ENCODE measurements at places on chromosomes 7 and 10.
A peak's percentile ranks its signal among the peaks of the same experiment; 100 is the strongest.

DNA sequence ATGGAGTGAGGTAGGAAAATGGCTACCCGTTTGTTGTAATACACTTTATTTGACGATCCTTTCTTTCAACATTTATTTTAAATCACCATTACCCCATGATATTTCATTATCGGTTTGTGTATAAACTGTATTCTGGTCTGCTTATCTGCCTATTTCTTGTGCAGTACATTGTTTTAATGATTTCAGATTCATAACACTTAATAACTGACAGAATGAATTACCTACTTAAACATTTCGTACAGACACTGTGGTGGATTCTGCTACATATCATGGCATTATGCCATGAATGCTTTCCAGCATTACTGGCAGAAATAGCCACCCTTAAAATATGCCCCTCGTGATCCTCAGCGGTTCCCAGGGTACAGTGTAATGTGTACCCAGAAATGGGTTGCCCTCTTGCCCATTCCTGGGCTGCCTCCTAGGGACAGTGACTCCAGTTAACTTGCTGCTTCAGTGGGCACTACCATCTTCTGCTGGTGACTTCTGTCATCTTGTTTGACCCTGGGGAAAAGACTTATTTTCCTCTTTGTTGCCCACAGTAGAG, 74.5 kb downstream of the C1GALT1 start:
- no peak for DNase-seq

- no peak for DNase-seq
These were observed 96.2 kb downstream of the VOPP1 start for GRCh38 chr7:55475855-55476803.

- DNase-seq = no peak
These were observed 24.1 kb downstream of the WDR86 start for GRCh38 chr7:151385626-151386300.

DNA sequence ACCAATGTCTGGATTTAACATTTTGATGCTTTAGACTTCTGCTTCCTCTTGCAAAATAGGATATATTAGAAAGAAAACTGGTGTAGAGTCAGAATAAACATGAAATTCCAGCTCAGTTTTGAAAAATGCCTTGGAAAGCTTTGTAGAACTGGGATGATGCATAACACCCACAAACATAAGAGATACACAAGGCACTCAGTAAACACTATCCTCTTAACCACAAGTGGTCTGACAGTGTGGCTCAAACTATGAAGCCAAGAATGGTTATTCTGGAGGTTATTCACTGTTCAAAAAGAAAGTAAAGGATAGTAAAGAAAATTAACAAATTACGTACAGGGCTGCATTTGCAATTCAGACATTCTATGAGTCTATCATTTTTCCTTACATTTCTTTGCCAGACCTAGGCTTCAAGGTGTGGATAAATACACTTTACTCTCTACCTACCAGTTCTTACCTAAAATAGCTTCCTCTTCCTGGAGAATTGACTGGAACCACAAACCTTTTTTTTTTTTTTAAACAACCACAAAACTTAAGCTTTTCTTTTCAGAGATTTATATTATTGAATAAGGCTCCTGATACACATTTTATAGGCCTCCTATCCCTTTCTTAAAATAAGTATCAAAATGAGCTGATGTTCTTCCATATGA, 9.0 kb upstream of the RSBN1L start:
- DNase-seq = no peak

DNA sequence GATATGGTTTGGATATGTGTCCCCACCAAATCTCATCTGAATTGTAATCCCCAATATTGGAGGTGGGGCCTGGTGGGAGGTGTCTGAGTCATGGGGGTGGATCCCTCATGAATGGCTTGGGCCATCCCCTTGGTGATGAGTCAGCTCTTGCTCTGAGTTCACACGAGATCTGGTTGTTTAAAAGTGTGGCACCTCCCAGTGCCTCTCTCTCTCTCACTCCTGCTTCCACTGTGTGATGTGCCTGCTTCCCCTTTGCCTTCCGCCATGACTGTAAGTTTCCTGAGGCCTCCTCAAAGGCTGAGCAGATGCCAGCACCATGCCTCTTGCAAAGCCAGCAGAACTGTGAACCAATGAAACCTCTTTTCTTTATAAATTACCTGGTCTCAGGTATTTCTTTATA, 4.8 kb upstream of the GCK start:
- DNase-seq = peak; percentile 68

- no peak for DNase-seq
These were observed 37.6 kb downstream of the SLC37A3 start for GRCh38 chr7:140360697-140361229.

- no peak for DNase-seq
These were observed 9.6 kb downstream of the PRF1 start for GRCh38 chr10:70592746-70593512.

- DNase-seq = no peak
These were observed 542.9 kb upstream of the GALNT17 start for GRCh38 chr7:70589010-70589409.

DNA sequence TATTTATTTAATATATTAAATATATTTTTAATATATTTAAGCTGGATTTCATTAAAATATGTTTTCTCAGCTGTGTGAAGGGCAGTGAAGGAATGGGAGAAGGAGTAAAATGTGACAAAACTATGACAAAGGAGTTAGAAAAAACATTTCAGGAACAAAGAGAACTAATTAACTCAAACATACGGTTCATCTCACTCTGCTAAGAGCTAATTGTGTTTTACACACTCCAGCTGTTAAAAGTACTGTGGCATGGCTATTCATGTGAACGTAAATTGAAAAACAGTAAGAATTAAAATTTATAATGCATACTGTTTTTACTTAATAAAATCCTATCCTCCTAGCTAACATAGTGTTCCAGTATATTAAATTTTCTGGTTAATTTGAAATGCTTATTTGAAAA, 262.5 kb upstream of the GNAI1 start:
- no peak for DNase-seq

- peak; percentile 44 for DNase-seq
These were observed 307.0 kb downstream of the GATA3 start for GRCh38 chr10:8361510-8361844.

DNA sequence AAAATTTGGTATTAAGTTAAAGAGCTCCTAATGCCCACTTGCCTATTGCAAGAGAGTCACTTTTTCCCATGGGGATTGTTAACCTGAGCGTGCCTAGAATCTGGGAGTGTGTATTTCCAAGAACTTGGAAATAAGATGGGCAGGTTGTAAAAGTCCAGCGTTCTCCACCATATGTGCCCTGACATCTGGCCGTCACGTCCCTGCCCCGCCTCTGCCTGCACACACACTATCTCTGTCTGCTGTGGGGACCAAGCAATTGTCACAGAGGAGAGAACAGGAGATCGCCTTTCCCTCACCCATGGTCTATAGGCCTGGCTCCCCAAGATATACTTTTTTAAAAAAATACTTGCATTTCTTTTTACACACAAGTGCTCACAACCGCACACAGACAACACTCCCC, 396.5 kb upstream of the PFKP start:
- DNase-seq = no peak

DNA sequence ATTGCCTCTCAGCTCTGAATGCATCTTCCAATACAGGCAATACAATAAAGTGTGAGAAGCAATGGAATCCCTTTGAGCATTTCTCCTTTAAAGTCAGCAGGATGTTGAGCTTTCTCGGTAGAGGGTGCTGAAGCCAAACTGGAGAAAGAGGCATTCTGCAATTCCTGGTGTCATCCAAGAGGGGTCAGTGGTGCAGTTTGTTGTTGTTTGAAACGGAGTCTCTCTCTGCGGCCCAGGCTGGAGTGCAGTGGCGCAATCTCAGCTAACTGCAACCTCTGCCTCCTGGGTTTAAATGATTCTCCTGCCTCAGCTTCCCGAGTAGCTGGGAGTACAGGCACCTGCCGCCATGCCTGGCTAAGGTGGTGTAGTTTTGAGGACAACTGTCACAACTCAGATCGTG, 486.5 kb downstream of the CALN1 start:
- DNase-seq = no peak

- DNase-seq = no peak
These were observed 16.7 kb downstream of the INPP5A start for GRCh38 chr10:132554053-132554990.

- DNase-seq = peak; percentile 7
These were observed at the start of gene LLCFC1 for GRCh38 chr7:142939226-142939910. Gene LLCFC1 (plus strand): TSS chr7:142939484. CDS start chr7:142939622, 138 bp downstream.

GRCh38 chr7:154817224-154817896, 185.6 kb downstream of the PAXIP1 start:
- no peak for DNase-seq

- DNase-seq = peak; percentile 56
These were observed 9.6 kb upstream of the EIF3A start for GRCh38 chr10:119090026-119090795.

- DNase-seq = no peak
These were observed 817.7 kb upstream of the IGFBP3 start for GRCh38 chr7:46738796-46739195.

GRCh38 chr7:158997110-158997453, 140.7 kb downstream of the DYNC2I1 start:
- DNase-seq = no peak

DNA sequence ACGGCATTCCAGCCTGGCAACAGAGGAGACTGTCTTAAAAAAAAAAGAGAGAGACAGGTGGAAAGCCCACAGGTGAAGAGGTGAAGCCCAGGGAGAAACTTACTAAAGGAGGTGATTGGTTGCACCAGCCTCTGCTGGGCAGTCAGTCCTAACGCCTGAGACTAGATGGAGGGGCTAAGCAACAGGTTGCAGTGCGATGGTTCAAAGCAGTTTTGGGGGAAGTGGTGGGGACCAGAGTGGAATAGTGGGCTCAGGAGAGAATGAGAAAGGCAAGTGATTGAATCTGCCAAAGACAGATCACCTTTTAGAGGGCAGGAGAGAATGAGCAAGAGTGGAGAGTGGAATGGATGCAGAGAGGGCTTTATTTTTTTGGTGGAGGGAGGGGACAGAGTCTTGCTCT, 100.0 kb upstream of the KCTD7 start:
- DNase-seq = no peak

DNA sequence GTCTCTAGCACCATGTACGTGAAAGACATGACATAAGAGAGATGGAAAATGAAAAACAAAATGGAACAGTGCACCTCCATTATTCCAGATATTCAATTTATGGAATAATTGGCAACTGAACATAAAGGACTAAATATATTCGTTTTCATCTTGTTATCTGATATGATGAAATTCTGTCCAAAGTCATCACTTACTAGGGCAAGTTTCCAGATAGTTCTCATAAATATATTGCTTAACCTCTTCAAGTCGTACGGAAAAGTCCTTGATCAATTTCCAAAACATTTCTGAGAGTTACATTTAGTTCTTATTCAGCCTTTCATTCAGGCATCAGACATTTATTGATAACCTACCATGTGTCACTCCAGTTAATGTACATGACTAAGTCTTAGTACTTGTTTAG, 185.2 kb downstream of the HGF start:
- no peak for DNase-seq

- DNase-seq = no peak
These were observed 257.0 kb upstream of the ZNF32 start for GRCh38 chr10:43905512-43906236.

DNA sequence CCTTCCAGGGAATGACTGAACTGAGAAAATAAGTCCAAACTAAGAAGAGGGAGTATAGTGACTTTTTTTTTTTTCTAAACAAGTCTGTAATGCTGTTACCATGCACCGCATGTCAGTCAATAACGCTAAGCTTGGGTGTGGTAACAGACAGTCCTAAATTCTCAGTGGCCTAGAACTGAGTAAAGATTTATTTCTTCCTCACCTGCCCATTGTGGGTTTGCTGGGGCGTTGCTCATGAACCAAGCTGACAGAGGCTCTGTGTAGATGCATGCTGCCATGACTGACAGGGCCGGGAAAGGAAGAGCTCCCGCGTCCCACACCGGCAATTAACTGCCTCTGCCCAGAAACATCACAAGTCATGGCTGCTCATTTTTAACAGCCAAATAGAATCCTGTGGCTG, 25.5 kb upstream of the PRKG1 start:
- DNase-seq = no peak

GRCh38 chr7:123665896-123666295, 10.2 kb downstream of the LMOD2 start:
- no peak for DNase-seq

DNA sequence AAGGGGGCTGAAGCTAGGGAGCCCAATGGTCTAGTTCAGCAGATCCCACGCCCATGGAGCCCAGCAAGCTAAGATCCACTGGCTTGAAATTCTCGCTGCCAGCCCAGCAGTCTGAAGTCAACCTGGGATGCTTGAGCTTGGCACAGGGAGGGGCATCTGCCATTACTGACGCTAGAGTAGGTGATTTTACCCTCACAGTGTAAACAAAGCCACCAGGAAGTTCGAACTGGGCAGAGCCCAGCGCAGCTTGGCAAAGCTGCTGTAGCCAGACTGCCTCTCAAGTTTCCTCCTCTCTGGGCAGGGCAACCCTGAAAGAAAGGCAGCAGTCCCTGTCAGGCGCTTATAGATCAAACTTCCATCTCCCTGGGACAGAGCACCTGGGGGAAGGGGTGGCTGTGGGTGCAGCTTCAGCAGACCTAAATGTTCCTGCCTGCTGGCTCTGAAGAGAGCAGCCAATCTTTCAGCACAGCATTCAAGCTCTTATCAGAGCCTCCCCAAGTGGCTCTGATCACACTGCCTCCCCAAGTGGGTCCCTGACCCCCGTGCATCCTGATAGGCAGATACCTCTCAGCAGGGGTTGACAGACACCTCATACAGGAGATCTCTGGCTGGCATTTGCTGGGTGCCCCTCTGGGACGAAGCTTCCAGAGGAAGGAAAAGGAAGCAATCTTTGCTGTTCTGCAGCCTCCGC, 167.8 kb downstream of the CCDC71L start:
- DNase-seq = no peak

DNA sequence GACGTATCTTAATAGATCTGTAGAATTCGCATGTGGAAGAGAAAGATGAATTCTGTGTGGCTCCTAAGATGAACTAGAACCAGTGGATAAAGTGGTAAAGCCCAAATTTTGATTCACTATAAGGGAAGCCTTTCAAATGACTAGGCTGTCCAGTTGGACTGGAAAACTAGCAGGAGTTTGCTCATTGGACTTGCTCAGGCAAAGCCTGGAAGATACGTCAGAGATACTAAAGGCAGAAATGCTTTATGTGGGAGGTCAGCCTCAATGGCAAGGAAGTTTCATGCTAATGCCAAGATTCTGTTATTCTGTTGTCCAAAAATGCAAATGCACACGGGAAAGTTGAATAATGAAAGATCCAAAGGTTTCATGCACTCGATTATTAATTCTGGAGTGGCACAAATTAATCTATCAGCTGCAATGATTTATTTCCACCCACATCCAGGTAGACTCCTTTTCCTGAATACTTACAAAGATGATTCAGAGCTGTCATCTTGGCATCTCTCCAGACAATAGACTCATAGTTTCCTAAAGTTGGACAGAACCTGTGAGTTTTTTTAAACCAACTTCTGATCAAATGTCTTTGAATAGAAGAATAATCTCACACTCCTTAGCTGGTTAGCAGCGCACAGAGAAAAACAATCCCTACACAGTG, 20.5 kb upstream of the PPP1R3C start:
- no peak for DNase-seq
